Stimulated activated CD8-positive, alpha-beta memory T cell treated with anti-CD3 and anti-CD28 coated beads, Interleukin-4, amount 100 ng/mL, for 48 hours (primary cell): ENCODE measurements at places on chromosomes 11 and 22.

GRCh38 chr22:45150139-45150538 lies 13.6 kb upstream of the NUP50 start:
- no peak for DNase-seq

DNA sequence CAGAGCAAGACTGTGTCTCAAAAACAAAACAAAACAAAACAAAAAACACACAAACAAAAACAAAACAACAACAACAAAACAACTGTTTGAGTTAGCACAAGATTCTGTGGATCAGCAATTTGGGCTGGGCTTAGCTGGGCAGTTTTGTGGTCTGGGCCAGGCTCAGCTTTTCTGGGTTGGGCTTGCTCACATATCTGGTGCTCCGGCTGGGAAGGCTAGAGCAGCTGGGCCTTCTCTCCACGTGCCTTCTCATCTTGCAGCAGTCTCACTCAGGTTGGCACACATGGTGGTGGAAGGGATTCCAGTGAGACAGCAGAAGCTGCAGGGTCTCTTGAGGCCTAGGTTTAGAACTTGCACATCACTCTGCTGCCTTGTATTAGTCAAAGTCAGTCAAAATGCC lies 35.7 kb downstream of the EIF3F start:
- DNase-seq = no peak

DNA sequence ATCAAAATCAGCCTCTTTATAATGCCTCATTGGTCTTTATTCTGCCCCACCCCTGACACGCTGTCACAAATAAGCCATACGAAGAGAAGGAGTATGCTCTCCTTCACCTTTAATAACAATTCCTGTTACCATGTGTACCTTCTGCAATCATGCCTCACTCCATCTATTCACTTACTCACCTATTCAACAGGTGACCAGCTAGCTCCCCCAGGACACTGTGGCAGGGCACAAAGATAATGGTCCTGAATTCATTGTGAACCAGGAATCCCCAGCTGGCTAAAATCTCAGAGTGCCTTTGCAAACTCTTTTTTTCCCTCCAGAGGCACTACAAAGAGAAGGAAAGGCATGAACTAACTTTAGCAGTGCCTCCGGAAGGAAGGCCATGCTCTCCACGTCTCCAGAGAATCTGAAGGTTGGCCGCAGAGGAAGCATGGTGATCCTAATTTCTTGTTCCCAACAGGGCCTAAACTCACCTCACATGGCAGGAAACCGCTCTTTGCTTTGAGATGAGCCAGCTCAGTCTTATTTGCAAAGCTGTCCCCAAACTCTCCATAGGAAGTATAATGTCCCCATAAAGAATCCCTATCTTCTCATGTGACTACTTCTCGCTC lies 590.3 kb downstream of the BUD13 start:
- DNase-seq = no peak

- no peak for DNase-seq
Measured at GRCh38 chr11:9066433-9066925, 24.9 kb downstream of the SCUBE2 start.

GRCh38 chr22:43002202-43002586 lies 12.8 kb downstream of the PACSIN2 start:
- DNase-seq = no peak

- DNase-seq = no peak
Measured at GRCh38 chr11:88520391-88520790, 182.9 kb upstream of the CTSC start.

DNA sequence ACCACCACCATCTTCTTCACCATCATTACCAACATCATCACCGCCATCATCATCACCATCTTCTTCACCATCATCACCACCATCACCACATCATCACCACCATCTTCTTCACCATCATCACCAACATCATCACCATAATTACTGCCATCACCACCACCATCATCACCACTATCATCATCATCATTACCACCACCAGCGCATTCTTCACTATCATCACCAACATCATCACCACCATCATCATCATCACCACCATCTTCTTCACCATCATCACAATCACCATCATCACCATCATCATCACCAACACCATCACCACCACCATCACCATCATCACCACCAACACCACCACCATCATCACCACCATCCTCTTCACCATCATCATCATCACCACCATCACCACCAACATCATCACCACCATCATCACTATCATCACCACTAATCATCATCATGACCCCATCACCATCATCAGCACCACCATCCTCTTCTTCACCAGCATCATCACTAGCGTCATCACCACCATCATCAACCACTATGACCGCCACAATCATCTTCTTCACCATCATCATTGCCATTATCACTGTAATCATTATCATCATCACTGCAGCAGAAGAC lies 303.8 kb downstream of the CTTN start:
- no peak for DNase-seq

GRCh38 chr11:85811624-85812023 lies 683 bp upstream of the SYTL2 start:
- no peak for DNase-seq

- no peak for DNase-seq
Measured at GRCh38 chr11:64244966-64245365, 1.8 kb downstream of the PPP1R14B start.

GRCh38 chr11:101019870-101020269 lies 109.7 kb downstream of the PGR start:
- DNase-seq = no peak
